ENCODE measurements at places on chromosomes 2 and 18.
A peak's percentile ranks its signal among the peaks of the same experiment; 100 is the strongest.

- no peak for DNase-seq
Observed at GRCh38 chr2:190932514-190932913, 51.9 kb downstream of the GLS start.

GRCh38 chr18:56273541-56274219 is 364.7 kb downstream of the TXNL1 start:
- no peak for DNase-seq

- no peak for DNase-seq
Observed at GRCh38 chr2:29012211-29012681, 31.1 kb downstream of the TOGARAM2 start.

GRCh38 chr2:163877316-163877715 is 141.5 kb upstream of the FIGN start:
- DNase-seq = no peak

DNA sequence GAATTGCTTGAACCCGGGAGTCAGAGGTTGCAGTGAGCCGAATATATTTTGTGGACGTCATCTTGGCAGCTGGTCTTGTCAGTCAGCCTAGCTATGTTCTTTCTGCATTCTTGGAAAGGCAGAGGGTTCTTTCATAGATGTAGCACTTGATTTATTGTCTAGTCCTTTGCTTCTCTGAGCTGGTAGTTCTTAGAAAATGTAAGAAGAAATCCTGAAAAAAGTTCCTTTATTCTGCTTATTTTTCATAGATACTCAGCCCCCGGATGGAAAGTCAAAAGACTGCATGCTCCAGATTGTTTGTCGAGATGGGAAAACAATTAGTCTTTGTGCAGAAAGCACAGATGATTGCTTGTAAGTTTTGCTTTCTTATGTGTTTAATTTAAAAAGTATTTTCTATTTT is 21.3 kb downstream of the PLEKHB2 start:
- DNase-seq = no peak

- no peak for DNase-seq
Observed at GRCh38 chr18:57425096-57425495, 10.1 kb upstream of the ONECUT2 start.

DNA sequence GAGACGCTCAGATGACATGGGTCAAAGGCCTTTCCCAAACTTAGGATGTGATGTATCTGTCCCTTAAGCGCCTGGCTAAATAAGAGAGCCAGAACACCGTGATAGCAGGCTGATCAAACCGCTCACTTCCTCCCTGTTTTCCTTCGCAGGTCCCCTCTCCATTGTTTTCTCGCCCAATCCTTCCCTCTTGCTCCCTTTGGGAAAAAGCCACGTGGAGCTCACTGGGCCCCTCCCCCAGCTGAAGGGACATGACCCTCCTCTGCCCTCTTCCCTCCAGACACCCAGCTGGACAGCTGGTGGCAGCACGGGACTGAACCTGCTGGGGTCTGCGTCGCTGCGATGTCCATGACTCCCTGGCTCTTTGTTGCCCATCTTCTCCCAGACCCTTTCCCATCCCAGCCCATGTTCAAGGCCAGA is 201.7 kb downstream of the TNS1 start:
- no peak for DNase-seq

DNA sequence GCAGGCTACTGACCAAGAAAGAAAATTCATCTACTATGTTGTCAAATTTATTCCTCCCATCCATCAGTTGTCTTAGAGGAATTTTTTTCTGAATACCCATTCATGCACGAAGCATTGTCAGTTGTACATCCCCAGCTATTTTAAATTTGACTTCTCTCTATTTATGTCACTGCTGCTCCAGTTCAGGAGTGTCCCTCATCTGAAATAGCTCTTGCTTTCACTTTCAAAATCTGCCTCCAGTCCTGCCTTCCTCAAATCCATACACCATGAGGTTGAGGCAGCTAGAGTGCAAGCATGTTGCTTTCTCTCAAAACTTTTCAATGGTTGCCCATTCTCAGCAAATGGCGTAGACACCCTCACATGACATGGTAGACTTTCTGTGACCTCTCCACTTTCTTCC is 335.4 kb upstream of the CDH2 start:
- peak; percentile 12 for DNase-seq

- DNase-seq = peak; percentile 65
Observed at GRCh38 chr2:143730155-143730952, 601.1 kb downstream of the ARHGAP15 start.

DNA sequence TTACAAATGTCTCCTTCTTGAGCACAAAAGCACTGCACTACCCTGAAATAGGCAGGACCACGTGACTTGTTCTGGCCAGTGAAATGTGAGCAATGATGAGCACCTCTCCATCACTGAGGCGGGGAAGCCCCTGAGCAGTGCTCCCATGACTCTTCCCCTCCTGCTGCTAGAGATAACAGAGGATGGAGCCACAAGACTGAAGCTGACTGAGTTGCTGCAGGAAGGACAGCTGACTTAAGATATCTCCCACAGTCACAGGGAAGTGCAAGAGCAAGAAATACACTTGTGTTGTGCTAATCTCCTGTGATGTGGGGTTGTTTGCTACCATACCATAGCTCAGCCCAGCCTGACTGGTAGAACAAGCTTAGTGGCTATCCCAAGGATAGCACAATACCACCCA is 38.7 kb downstream of the STK39 start:
- DNase-seq = peak; percentile 7

- DNase-seq = peak; percentile 98
Observed at GRCh38 chr2:112794131-112794733, 9.9 kb upstream of the IL1A start.

DNA sequence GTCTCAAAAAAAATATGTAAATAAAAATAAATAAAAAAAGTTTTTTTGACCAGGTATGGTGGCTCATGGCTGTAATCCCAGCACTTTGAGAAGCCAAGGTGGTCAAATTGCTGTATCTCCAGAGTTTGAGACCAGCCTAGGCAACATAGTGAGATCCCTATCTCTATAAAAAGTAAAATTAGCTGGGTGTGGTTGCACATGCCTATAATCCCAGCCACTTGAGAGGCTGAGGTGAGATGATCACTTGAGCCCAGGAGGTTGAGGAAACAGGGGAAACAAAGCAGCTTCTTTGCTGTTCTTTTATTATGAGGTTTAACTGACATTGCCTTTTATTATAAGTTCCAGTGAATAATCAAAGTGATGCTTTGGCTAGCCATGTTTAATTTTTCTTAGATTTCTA is 25.0 kb downstream of the ACTR2 start:
- DNase-seq = no peak

DNA sequence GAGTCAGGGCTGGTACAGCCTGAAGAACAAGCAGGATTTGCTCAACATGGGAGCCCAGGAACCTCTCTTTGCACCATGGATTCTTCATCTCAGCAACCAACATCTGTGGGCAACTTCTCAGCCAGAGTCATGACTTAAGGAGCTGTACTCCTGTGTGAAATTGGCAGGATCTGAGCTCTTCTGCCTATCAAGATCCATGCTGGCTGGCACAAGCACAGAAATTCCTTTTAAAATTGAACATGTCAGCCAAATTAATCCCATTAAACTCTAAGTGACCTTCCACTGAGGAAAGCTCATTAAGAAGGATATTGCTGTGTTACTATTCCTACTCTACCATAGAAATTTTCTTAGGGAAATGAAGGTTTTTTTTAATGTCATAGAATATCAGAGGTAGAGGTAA is 110.5 kb upstream of the SCG2 start:
- DNase-seq = no peak

DNA sequence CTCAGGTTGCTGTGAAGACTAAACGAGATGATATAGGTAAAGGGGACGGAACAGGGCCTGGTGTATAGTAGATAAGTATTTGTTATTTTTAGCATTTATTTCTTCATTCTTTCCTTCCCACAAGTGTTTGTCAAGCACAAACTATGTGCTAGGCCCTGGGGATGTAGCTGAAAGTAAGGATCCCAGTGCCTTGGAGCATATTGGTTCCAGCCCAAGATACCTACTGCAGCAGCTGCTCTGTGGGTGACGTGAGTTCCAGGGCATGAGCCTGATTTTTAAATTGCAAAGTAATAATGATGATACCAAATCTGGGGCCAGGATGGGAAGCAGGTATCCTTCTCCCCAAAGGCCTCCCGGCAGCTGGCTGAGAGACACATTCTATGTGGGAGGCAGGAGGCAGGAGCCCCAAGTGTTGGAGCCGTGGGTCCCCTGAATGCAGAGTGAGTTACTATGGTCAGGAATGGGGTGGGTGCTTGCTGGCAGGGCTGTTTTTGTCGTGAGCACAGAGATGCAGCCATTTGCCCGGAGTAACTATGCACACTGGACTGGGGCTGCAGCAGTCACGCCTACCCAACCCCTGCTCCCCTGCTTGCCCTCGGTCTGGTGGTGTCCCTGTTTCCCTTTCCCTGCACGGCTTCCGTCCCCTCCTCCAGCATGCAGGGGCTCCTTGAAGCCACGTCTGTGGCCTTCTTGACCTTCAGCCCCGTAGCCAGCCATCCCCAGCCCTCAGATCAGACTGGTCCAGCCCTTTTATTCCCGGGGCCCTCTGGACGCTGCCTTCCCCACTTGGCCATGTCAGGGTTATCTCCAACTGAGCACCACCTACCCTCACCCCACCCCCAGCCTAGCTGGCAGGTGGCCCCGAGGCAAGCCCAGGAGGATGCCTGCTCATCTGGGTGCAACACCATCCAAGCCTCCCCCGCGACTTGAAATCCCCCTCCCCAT is 52.4 kb downstream of the INHBB start:
- DNase-seq = peak; percentile 19

- peak; percentile 63 for DNase-seq
Observed at GRCh38 chr18:46073474-46074331, 1.6 kb upstream of the PSTPIP2 start.

GRCh38 chr2:128832946-128833663 is 514.4 kb upstream of the HS6ST1 start:
- no peak for DNase-seq

DNA sequence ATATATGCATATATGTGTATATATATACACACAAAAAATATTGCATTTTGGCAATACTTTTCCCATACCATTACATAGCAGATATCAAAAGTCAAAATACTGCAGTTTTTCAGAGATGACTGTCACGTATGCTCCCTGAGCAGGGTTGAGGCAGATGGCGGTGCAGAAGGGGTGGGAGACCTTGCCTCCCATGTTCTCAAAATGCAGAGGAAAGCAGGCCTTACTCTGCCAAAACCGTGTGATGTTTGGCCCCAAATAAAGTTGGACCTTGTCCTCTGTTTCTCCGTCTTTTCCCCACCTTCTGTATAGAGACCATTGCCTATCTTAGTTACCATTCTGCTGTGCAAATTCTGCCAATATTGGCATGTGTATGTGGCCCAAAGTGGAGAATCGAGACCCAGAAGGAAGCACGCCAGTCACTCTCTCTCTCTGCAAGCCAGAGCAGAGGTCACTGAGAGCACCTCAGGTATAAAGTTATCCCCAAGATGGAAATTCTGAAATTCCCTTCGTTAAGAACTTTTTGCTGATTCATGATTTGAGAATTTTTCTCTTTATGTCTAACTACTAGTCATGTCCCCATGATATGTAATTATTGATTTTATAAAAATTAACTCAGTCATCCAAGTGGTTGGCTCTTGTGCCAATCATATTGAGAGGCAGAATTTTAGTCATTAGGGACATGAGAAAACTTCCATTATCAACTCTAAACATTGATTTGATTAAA is 898.8 kb downstream of the EPHA4 start:
- DNase-seq = no peak

DNA sequence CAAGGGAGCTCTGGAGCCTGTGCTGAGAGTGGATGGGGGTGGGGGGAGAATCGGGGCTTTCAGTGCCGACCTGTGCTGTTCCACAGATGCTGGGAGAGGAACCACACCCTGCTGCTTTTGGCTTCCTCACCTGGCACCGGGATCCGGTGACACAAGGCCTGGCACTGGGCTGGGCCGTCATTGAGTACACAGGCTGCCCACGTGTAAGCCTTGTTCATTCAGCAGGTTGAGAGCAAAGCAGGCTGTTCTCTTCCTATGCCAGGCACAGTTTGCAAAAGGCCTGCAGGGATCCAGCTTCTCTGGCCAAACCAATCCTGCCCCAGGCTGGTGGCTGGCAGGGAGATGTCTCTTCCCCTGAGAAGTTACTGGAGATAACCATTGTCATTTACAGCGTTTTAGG is 17.1 kb downstream of the TRIB2 start:
- no peak for DNase-seq
